Posterior vena cava (tissue), 2 donors: ENCODE measurements at places on chromosomes 16 and 17. TPM values are rescaled to one million over a fixed set of nuclear protein-coding genes. Genes with fewer than 3 reads are reported as not detected.
A peak's percentile ranks its signal among the peaks of the same experiment; 100 is the strongest.

The ASGR2 gene
- total RNA-seq, result 0.90 TPM

The RRN3 gene
- total RNA-seq, result 21.5 TPM

The CDRT15 gene
- not detected for total RNA-seq

The CMTR2 gene
- total RNA-seq, result 13.9 TPM

The KLHL10 gene
- total RNA-seq, result 0.32 TPM

The ELAC2 gene
- total RNA-seq, result 44.1 TPM

The EMC6 gene
- total RNA-seq, result 23.7 TPM

The HOXB5 gene
- total RNA-seq, result 2.8 TPM

The TLCD2 gene
- total RNA-seq, result 8.2 TPM

The C16orf92 gene
- not detected for total RNA-seq

The KCNG4 gene
- not detected for total RNA-seq

DNA sequence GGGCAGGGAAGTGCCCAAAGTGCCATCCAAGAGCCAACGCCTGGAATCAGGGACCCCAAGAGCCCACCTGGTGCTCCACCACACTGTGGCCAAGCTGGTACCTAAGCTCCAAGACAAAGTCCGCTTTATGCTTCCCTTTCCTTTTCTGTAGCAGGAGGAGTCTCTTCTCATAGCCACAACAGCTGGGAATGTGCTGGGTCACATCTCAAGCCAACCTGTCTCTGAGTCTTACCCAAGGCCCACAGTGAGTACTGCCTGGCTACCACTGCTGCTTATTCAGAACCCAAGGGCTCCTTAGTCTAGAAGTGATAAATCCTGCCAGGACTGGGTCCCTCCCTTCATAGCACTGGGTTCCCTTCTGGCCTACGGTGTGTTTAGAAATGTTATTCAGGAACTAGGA, 49.8 kb downstream of the ERCC4 start:
- DNase-seq, result no peak

- DNase-seq, result no peak
These were observed 116.0 kb downstream of the SOCS1 start for GRCh38 chr16:11140098-11140375.

DNA sequence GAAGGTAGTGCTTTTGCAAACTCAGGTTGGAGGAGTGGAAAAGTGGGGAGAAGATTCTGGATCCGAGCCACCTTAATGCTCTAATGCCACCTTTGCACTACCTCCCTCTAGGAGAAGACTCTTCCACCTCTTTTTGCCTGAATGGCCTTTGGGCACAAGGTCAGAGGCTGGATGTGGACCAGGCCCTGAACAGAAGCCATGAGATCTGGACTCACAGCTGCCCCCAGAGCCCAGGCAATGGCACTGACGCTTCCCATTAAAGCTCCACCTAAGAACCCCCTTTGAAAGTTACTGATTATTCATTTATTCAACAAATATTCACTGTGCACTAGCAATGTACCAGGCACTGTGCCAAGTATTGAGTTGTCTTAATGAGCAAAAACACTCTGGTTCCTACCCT, 3.2 kb downstream of the SHBG start:
- no peak for DNase-seq

DNA sequence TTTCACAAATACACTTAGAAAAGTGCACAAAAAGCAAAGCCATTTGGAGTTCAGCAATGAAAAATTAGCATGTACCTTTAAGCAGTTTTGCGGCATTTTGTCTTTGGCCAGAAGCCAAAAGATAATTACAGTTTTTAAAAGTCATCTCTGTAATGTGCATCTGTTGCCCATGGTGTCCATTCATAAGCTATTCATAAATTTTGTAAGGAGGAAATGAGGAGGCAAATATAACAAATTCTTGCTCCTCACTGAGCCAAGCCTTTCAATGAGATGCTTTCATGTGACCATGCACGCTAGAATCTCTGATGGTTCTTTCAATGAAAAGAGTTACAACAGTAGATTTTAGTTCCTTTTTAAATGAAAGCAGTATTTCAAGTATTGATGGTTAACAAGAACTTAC, 247.1 kb upstream of the MON1B start:
- DNase-seq, result no peak

DNA sequence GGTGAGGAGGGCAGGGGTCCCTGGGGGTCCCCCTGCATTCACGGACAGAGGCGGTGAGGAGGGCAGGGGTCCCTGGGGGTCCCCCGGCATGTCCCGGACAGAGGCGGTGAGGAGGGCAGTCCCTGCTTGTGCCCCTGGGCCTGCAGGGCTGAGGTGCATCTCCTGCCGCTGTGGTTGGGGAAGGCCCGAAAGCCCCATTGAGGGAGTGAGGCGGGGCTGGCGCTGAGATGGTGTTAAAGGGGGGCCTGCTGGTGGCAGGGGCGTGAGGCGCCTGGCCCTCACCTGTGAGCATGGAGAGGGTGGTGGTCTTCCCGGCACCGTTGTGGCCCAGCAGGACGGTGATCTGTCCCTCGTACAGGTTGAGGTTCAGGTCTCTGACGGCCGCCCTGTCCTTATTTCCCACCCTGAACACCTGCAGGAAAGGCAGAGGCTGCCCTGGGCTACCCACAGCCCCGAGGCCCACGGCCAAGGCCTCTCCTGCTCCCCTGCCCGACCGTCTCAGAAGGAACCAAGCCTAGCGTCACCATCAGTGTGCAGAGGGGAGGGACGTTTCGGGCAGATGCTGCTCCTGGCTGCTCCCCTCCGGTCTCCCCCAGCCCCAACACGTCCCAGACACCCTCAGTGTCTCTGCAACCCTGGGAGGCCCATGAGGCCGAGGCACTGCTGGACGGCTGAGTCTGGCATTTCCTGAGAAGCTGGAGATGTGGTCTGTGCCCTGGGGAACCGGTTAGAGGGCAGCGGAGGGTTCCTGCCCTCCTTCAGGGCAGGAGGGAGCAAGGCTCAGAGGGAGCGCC, 31.4 kb upstream of the RNPS1 start:
- DNase-seq, result no peak

- peak; percentile 95 for DNase-seq
These were observed 569 bp downstream of the FLII start for GRCh38 chr17:18257982-18258355.

GRCh38 chr17:74737299-74738050, 419 bp downstream of the RAB37 start:
- no peak for DNase-seq

DNA sequence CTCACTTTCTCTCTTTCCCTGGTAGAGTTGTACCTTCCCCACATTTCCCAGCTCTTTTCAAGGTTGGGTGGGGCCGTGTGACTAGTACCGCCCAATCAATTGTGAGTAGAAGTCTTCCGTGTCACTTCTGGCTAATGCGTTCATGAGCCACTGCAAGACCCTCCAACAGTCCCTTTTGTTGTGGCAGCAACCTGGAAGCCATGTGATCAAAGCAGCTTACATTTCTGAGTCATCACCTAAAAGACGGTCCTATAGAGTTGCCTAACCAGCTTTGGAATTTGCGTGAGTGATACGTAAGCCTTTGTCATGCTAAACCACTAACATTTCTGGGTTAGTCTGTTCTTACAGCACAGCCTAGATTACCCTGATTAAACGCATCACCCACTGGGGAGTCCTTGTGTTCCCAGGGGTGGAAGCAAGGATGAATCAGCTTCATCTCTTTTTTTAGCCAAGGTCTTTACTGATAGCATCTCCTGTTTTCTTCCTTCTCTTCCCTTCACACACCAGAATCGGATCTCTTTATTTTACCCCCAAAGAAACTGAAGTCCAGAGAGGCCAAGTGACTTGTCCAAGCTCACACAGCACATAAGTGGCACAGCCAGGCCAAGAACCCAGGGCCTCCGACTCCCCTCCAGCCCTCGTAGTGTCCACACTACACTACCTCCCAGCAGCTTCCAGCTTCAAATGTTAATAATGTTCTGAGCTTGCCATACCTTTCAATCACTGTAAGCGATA, 366.3 kb upstream of the XYLT1 start:
- DNase-seq, result no peak

GRCh38 chr17:68482576-68483041, 25.3 kb upstream of the WIPI1 start:
- no peak for DNase-seq

GRCh38 chr17:77441940-77442339, 301.2 kb downstream of the SEC14L1 start:
- DNase-seq, result no peak

DNA sequence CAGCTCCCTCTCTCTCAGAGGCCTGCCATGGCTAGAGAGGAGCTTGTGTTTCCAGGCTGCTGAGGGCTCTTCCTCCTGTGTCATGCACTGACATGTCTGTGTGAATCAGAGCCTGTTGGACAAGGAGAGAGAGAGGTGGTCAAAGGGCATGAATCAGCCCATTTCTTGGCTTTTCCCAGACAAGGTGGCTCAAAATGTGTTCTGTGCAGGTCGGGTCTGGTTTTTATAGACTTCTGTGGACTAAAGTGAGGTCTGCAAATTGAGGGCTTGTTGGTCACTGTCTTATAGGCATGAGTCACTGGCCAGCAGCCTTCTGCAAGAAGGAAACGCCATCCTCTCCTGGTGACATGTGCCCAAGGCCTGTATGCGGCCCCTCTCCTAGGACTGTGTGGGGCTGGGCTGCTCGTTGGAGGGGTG, 97.9 kb downstream of the FOXL1 start:
- DNase-seq, result peak; percentile 41

GRCh38 chr17:35795871-35796265, 427 bp upstream of the MMP28 start:
- DNase-seq, result no peak

GRCh38 chr17:38603786-38604478, 1.8 kb downstream of the SRCIN1 start:
- DNase-seq, result no peak

DNA sequence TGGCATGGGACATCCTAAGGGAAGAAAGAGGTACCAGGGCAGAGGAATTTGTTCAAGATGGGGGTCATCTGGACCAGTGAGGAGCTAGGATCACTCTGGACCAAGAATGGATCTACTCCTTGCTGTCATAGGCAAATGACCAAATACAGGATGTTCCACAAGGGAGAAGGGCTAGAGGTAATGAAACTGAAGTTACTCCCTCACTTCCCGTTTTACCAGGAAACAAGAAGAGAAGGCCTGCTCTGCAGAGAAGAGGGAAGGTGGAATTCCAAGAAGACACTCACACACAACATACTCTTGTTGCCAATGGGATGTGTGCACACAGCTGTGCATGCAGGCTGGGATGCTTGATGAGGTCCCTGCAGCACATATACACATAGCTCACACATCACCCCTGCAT, 38.6 kb downstream of the NEUROD2 start:
- no peak for DNase-seq

GRCh38 chr17:2924211-2924610, 128.0 kb downstream of the RAP1GAP2 start:
- DNase-seq, result no peak

GRCh38 chr17:50949128-50949988, 83.2 kb upstream of the TOB1 start:
- peak; percentile 76 for DNase-seq

GRCh38 chr17:82772026-82772425, 20.2 kb downstream of the TBCD start:
- no peak for DNase-seq
